ENCODE measurements at places on chromosomes 5 and 9.
A peak's percentile ranks its signal among the peaks of the same experiment; 100 is the strongest.

- DNase-seq: no peak
These were observed 137.4 kb upstream of the ABCA1 start for GRCh38 chr9:105065098-105066088.

GRCh38 chr5:87755360-87755759 lies 342.6 kb upstream of the CCNH start:
- no peak for DNase-seq

DNA sequence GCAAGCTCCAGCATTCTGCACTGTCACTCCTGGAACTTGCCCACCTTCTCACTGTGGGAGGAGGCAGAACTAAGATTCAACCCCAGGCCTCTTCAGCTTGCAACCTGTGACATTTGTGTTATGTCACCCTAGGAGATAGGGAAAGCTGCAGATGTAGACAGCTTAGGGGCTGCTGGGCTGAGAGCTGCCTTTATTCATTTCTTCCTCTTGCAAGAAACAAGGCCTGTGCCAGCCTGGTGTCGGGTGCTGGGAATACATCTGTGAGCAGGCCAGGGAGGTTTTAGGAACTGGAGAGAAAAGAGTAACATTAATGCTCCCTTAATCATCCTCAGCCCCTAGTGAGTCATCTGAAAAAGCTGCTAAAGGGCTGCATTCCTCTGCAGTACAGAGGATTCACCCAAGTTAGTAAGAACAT lies 101.8 kb downstream of the FGF18 start:
- no peak for DNase-seq

DNA sequence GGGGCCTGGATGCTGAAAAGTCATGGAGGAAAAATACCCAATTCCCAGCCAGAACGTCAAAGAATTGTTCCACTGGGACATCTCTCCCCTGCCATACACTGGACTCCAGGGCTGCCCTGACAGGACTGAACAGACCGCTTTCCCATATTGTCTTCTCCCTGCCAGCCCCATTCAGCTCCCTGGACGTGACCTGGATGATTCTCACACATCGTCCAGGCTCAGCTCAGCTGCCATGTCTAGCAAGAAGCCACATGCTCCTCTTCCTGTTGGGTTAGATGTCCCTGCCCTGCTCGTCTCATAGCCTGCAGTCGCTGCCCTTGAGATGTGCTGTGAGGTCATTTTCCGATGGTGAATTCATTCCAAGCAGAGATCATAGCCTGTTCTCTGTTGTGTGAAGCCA lies 37.4 kb downstream of the FOXI1 start:
- no peak for DNase-seq

DNA sequence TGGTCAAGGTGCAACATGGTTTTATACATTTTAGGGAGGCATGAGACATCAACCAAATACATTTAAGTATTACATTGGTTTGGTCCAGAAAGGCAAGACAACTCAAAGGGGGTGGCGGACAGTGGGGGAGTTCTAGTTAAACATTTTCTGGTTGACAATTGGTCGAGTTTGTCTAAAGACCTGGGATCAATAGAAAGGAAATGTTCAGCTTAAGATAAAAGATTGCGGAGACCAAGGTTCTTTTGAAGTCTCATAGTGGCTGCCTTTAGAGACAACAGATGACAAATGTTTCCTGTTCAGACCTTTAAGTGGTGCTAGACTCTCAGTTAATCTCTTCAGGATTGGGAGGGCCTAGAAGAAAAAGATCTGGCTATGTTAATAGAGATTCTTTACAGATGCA lies 47.7 kb upstream of the TTC39B start:
- no peak for DNase-seq

GRCh38 chr5:143374496-143375217 lies 28.8 kb downstream of the NR3C1 start:
- DNase-seq: no peak

DNA sequence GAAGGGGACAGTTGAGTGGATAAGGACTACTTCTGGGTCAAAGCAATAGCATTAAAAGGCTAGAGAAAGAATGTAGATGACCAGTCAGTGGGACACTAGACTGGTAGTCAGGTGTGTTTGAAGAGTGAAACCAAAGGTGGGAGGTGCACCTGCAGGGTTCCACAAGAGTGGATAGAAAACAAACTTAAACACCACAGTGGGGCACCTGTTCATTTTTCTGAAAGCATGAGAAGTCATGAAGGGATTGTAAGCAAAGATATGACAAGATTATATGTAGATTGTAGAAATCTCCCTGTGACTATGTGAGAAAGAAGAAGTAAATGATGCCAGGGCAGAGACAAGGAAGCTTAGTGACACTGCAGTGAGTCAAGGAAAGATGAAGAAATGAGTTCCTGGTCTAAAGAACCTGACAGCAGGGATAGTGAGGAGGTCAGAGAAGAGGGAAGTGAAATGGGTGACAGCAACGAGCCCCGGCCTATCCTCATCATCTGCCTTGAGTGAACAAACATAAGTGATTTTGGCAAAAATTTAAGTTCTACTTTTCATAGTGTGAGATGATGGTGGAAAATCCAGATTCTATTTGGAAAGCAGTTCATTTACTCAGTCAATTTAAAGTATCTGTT lies 296.9 kb downstream of the TLE4 start:
- DNase-seq: no peak

- DNase-seq: no peak
These were observed 159.6 kb downstream of the MAPKAP1 start for GRCh38 chr9:125547368-125547767.

DNA sequence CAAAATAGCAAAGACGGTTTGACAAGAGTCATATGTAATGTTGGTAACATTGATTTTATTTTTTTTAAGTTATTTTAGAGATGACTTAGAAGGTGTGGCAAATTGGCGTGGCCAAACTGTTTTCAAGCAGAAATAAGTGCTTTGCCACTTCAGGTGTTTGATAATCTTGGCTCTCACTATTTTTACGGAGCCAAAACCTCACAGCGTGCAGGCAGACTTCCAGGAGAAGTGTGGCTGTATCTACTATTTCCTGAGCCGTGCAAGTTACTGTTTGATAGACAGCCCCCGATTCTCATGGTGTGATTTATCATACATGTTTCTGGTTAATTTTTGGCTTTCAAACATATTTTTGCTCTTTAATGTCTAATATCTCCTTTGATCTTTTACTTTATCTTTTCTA lies 269.5 kb downstream of the ADAMTSL1 start:
- DNase-seq: no peak

GRCh38 chr5:76617675-76618074 lies 5.5 kb downstream of the F2RL2 start:
- no peak for DNase-seq

- peak; percentile 98 for DNase-seq
These were observed 46.2 kb upstream of the FSD1L start for GRCh38 chr9:105401651-105402050.

- DNase-seq: peak; percentile 78
These were observed 180.3 kb upstream of the WWC1 start for GRCh38 chr5:168110870-168111832.

DNA sequence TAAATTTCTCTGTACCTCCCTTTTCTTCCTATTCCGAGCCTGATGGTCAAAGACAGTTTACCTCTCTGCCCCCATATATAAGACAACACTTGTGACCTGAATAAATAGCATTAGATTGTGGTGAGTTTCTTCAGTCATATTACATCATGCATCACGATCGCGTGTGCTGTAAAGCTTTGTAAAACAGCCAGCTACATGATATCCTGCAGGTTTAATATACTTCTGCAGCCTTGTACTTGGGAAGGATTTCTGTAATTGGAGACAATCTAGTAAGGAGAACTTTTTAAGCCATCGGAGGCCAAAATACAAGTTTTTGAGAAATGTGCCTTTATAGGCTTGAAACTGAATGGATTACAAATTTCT lies 711.8 kb upstream of the WWC1 start:
- DNase-seq: no peak

GRCh38 chr5:44246986-44247385 lies 142.2 kb downstream of the FGF10 start:
- DNase-seq: no peak

- DNase-seq: no peak
These were observed 8.4 kb upstream of the KIF12 start for GRCh38 chr9:114107286-114108001.

GRCh38 chr9:87223392-87224246 lies 274.0 kb upstream of the DAPK1 start:
- no peak for DNase-seq

DNA sequence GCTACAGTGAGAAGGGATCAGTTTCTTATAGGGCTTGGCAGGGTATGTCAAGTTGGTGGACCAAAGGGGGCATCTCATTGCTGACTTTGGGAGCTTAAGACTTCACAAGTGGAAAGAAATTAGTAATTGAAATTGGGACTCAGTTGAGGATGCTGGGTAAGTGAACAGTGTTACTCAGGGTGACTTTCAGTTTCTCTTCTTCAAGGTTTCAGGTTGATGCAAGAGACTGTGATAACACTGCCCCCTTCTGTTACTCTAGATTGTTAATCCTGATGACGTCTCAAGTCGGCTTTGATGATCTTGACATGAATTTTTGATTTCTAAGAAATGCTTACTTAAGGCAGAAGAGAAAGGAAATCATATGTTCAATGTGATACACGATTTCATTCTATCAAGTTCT lies 21.3 kb downstream of the KCTD16 start:
- DNase-seq: peak; percentile 67

GRCh38 chr5:176396330-176396729 lies 7.8 kb downstream of the HIGD2A start:
- peak; percentile 75 for DNase-seq

DNA sequence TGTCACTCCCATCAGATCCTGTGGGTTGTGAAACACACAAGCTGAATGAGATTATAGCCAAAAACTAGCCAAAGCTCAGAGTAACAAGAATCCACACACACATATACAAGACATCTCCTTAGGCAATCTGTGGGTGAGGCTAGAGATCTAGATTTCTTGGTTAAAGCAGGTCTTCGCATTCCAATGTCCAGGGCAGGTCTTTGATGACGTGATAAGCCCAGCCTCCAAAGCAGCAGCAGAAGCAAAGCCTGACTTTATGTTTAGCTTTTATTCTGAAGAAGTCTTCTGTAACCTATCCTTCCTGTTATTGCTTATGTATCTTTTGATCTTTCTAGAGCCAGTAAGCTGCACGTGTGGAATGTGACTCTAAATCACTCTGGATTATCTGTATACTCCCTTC lies 199.1 kb upstream of the SLC30A5 start:
- no peak for DNase-seq

DNA sequence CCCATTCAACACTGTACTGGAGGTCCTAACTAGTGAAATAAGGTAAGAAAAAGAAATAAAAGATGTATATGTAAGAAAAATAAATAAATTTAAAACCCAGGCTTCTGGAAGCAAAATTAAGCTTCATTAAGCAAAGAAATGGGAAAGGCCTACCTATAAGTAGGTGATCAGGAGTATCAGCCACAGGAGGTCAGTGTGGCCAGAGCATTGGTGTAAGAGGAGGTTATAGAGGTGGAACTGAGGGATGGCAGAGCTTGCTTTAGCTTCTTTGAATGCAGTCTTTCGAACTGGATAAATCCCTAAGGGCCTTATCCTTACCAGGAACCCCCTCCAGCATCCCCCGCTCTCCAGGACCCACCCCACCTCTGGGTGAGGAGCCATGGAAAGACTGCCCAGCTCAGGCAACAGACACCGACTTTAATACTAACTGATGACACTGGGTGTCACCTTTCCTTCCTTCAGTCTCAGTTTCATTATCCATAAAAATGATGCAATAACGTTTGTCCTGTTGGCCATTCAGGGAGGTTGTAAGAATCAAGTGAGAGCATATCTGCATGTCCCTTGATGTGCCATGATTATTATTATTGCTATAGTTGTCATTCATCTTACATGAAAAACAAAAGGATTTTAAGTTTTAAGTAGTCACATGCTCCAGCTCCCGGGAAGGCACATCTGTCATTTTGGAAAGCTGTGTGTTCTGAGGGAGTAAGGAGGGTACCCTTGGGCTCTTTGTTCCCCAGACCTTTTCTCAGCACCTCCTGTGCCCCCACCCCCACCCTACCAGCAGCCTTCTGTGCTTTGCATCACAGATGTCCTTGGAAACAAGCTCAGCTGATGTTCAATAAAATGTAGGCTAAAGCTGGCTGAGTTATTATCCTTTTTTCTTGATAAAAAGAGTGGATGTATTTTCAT lies 50.8 kb upstream of the CTNNA1 start:
- peak; percentile 64 for DNase-seq

DNA sequence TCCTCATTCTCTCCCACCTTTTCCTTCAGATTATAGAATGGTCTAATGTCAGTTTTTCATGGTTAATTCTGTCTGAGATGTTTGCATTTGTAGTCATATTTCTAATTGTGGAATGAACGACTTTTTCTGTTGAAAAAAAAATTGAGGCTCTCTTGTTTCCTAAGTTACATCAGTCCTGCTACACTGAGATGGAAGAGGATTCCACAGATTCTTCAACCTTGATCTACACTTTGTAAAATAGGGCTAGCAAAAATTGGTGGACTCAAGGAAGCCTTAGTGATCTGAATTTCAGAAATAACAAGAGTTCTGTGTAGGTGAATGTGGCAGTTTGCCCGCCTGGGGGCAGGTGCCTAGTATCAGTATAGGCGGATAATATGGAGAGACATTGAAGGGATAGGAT lies 51.9 kb downstream of the ERBIN start:
- DNase-seq: no peak

- DNase-seq: no peak
These were observed 8.9 kb downstream of the SPEF2 start for GRCh38 chr5:35626553-35626952.

DNA sequence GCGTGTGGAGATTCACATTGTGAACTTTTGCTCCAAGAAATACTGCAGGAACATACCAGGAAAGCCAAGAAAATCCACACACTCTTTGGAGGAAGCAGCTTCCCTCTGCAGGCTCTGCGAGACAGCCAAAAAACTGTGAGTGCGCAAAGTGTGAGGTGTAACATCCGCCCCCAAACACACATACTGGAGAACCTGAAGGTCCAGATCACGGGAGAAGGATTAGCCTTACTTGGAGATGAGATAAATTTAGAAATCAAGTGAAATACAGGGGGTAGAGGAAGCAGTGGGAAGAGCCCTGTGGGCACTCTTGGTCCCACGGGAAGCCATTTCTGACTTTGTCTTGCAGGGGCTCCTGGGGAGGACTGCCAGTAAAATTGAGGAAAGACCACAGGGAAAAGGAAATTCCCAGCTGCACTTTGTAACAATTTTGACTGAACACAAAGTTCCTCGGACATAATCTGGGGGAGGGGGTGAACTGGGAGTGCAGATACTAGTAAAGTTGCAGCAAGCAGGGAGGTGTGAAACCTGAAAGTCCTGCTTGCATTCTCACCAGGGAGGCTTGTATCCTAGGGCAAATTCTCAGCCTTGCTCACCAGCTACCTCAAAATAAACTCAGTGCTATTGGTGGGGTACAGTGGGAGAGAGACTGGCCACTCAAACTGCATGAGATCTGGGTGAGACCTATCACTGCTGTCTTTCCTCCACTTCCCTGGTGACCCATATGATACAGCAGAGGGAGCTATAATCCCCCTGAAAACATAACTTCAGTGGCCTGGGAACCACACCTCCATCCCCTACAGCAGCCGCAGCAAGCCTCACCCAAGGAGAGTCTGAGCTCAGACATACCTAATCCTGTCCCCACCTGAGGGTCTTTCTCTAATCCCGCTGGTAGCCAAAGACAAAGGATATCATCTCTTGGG lies 109.1 kb downstream of the ALDH1A1 start:
- DNase-seq: peak; percentile 72
